ENCODE measurements at places on chromosomes 16 and 17.

DNA sequence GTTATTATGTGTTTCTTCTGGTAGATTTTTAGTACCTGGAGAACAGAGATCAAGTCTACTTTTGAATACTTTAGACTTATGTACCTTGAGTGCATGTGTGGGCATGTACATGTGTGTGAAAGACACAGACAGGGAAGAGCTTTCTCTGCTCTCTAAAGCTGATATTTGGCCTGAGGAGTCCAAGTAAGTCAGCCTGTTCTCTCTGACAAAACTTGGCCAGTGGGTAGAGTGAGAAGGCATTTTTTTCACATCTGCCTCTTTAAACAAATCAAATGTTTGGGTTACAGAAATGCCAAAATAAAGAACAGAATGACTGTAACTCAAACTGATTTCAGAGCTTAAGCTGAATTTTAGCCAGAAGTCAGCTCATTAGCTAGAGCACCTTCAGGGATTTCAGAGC lies 309.7 kb upstream of the DYNLRB2 start:
- no peak for DNase-seq

DNA sequence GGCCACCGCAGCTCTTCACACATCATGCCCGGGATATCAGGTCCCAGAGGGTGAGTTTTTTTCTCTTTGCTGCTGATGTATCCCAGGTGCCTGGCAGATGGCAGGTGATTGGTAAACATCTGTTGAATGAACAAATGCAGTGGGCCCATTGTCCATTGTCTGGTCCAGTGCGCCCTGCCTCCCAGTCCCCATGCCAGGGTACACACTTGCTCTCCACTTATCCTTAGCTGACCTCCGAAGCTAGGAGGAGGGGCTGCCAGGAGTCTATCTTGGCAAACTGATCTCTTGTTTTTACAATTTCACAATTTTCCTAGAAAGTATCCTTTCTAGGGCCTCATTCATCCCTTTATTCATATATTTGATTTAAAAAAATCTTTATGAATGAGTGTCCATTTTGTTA lies 196.0 kb downstream of the RAB11FIP4 start:
- no peak for DNase-seq

DNA sequence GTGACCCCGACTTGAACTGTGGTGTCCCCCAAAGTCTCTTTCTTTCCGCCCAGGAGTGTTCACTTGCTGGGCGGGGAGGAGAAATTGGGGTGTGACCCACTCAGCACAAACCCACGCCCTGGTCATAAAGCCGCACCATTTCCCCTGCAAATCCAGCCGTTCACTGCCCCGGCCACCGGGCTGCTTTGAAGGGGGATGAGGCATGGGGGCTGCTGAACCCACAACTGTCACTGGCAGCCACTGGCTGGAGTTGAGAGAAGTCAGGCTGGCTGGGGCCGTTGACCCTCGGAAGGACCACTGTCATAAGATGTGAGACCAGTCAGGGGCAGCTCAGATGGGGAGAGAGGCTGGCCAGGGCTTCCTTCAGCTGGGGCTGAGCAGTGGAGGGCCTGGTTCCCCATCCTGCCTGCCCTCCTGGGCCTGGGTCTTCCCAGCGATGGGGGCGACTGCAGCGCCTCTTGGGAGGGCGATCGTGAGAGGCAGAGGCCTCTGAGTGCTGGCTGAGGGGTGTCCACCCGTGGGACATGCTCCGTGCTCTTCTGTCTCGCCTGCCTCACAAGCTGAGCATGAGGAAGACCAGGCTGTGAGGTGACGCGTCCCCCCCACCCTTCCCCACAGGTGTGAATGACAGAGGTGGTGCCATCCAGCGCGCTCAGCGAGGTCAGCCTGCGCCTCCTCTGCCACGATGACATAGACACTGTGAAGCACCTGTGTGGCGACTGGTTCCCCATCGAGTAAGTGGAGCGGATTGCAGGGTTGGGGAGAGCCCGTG lies 19.5 kb downstream of the C16orf90 start:
- no peak for DNase-seq

- DNase-seq, result no peak
These were observed 442.7 kb upstream of the CDH8 start for GRCh38 chr16:62478903-62479458.

- DNase-seq, result no peak
These were observed 23.5 kb upstream of the ITGB4 start for GRCh38 chr17:75697651-75698291.

DNA sequence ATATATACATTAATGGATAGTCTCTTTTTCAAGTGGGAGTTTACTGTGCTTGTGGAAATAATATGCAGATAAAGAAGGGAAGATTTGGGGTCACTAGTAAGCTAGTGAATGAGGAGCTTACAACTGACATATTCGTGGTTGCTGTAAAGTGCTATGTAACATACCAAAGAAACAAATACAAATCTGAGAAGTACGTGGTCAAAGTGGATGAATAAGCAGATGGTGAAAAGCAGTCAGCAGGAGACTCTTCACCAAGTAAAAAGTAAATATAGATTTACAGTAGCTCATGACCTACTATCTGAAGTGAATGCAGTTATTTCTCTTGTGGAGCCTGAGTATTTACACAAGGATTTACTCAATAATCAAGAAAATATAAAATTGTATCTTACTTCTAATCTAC lies 136.6 kb upstream of the ELAC2 start:
- DNase-seq, result no peak

DNA sequence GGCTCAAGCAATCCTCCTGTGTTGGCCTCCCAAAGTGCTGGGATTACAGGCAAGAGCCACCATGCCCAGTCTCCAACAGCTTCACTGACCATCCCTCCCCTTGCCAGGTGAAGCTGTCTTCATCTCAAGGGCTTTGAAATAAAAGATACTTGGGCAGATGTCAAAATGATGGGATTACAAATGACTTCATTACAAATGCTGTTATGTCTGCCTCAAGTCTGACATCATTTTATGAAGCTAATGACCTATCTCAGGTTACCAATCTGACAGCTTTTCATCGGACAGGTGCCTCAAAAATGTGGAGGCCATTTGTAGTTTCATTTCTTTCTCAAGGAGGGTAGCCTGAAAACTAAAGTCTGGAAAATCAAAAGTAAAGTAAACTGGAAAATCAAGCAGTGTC lies 323.7 kb upstream of the TBX2 start:
- no peak for DNase-seq

GRCh38 chr16:78098087-78098486 lies 1.4 kb upstream of the WWOX start:
- DNase-seq, result no peak

DNA sequence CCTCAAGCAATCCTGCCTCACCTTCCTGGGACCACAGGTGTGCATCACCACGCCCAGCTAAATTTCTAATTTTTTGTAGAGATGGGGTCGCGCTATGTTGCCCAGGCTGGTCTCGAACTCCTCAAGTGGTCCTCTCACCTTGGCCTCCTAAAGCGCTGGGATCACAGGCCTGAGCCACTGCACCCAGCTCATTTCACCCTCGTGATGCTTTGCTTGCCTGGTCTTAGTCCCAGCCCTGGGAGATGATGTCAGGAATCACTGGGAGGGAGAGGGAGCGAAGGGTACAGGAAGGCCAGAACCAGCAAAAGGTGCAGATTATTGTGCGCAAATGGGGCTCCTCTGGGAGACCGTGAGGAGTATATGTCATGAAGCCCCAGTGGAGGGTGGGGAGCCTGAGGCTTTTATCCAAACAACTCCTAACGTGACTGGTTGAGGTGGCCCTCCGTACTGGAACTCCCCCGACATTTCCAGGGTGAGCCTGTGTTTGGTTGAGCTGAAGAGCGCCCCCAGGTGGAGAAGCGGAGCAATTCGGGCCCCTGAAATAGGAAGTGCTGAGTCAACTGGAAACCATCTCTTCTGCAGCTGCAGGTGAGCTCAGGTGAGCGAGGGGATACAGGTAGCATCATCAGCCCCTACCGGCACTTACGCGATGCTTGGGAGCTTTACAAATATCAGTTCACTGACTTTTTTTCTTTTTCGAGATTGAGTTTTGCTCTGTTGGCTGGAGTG lies 41.2 kb upstream of the HAPSTR1 start:
- DNase-seq, result no peak

DNA sequence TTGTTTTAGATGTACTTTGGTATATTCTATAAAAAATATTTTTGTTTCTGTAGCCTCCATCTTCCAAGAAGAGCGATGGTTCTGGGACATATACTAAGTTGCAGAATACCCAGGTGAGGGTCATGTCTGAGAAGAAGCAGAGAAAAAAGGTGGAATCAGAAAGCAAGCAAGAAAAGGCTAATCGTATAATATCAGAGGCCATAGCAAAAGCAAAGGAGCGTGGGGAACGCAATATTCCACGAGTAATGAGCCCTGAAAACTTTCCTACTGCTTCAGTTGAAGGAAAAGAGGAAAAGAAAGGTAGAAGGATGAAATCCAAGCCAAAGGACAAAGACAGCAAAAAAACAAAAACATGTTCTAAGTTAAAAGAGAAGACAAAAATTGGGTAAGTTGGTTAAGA lies 154.6 kb downstream of the CHD9 start:
- no peak for DNase-seq

DNA sequence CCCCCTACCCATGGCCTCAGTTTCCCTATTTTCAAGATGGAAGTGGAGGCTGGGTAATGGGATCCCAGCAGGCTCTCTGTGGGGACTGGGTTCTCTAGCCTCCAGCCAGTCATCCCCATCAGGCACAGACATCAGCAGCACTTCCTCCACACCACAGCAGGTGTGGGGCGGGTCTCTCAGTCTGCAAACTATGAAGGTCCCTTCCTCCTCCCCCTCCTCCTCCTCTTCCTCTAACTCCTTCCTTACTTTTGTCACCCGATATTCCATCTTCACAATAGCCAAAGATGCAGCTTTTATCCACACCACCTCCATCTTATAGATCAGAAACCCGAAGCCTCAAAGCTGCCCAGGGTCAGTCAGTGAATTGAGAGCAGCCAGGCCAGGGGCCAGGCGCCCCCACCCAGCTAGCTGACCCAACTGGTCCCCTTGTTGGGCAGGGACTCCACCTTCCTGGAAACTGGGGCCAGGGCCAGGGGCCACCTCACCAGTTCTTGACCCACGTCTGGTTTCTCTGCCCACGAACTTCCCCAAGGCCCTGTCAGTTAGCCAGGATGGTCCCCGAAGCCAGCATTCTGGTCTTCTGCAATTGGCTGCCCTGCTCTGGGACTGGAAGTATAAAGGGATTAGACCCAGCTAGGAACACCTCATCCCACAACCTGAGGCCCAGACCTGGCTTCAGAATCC lies 2.5 kb downstream of the FAM83G start:
- no peak for DNase-seq

DNA sequence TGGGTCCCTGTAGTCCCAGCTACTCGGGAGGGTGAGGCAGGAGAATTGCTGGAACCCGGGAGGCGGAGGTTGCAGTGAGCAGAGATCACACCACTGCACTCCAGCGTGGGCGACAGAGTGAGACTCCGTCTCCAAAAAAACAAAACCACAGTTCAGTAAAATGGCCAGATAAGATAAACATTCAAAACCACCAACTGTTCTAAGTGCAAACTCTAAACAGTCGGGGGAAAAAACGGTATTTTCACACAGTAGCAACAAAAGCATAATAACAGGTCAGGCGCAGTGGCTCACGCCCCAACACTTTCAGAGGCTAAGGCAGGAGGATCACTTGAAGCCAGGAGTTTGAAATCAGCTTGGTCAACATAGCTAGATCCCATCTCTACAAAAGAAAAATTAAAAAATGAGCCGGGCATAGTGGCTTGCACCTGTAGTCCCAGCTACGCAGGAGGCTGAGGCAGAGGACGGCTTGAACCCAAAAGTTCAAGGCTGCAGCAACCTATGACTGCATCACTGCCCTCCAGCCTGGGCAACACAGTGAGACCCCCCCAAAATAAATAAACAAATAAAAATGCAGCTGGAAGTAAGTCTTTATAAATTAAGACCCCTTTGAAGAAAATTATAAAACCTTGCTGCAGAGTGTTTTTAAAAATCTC lies 10.8 kb upstream of the HASPIN start:
- DNase-seq, result no peak

- DNase-seq, result no peak
These were observed 20.3 kb downstream of the OSBPL7 start for GRCh38 chr17:47801176-47801765.

DNA sequence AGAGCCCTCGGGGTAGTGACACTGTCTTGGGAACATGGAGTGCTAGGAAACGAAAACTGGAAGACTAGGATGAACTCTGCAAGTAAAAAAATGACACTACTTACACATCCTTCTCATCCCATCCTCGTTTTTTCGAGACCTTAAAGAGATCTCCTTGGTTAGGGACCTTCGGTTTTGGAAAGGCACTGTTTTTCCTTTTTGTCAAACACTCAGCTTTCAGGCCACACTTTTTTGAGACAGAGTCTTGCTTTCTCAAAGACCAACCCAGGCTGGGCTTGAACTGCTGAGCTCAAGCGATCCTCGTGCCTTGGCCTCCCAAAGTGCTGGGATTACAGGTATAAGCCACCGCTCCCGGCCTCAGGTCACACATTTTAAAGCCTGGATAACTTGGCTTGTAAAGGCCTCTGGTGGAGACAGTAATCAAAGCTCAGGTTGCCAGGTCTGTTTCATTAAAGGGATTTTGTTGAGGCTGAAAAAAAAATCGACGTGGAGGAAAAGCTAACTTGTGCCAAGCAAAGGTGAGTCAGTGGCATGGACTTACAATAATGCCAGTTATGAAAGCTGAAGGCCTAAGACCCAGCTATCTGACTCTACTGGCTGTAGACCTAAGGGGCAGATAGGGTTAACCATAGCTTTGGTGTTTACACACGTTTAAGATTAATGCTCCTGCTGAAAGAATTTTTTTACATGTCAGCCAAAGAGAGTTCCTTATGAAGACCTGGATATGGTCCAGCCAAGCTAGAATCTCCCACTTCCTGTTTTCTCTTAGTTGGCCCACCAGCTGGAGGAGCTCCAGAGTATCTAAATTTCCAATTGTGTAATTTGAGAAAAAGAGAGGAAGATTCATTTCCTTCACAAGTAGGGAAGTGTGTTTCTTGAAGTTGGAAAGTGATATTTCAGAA lies 823 bp downstream of the NBR1 start:
- DNase-seq, result no peak

- no peak for DNase-seq
These were observed 39.5 kb downstream of the CMIP start for GRCh38 chr16:81483970-81484595.

DNA sequence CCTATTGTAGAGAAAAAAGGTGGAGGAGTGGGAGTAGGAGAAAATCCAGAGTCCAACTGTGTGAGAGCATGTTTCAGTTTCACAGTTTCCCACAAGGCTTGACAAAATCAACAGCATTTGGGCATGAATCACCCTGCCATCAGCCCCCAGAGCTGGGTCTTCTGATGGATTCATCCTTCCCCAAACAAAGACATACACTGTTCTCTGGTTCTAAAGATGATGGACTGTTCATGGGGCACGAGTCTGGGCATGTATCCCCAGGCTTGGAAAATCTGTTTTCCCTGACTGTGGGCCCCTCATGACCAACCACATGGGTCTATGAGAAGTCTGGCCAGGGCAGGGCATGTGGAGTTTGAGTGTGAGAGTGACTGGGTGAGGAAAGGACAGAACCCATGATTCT lies 210.4 kb upstream of the IRX5 start:
- DNase-seq, result no peak

DNA sequence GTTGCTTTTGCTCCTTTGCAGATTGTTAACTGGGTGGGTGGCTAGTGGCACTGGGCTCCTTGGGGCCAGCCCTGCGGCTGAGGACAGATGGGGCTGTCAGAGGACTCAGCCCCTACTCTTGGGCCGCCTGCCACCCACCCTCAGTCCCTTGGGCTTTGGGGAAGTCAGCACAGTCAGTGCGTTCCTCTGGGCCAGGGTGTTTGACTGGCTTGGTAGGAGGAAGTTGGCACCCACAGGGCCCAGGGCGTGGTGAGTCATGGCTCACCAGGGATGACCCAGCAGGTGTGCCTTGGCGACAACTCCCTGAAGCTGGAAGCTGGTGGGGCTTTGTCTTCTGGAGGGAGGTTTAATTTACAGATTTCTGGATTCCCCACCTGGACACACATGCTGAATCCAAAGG lies 32.4 kb downstream of the HAPSTR1 start:
- DNase-seq, result no peak
